ENCODE measurements at places on chromosomes 7 and 10.

DNA sequence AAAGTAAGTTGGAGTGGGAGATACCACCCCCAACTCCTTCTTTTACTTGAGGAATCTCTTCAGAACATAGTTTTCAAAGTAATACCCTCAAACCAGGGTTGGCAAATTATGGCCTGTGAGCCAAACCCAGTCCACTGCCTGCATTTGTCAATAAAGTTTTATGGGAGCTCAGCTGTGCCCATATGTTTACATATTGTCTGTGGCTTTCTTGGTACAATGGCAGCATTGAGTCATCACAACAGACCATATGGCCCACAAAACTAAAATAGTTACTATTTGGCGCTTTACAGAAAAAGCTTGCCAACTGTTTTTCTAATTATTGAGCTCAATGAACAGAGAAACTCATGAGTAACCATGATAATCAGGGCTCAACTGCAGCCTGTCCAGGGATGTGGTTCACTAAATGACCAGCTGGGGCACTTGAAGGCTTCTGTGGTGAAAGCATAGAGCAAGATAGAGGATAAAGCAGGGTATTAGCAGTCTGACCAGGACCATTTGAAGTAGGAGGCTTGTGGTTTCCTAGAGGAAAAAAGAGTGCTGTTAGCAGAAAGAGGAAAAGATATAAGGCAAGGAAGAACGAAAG is 196.0 kb upstream of the GRB10 start:
- no peak for DNase-seq

DNA sequence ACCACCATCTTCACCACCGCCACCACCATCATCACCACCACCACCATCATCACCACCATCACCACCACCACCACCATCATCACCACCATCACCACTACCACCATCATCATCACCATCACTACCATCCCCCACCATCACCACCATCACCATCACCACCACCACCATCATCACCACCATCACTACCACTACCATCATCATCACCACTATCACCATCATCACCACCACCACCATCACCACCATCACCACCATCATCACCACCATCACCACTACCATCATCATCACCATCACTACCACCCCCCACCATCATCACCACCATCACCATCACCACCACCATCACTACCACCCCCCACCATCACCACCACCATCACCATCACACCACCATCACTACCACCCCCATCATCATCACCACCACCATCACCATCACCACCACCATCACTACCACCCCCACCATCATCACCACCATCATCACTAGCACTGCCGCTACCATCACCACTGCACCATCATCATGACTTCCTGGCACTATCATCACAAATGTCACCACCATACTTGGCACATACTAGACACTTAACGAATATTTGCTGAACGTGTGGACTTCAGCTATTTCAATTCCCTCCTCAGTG is 25.3 kb upstream of the FZD8 start:
- no peak for DNase-seq

DNA sequence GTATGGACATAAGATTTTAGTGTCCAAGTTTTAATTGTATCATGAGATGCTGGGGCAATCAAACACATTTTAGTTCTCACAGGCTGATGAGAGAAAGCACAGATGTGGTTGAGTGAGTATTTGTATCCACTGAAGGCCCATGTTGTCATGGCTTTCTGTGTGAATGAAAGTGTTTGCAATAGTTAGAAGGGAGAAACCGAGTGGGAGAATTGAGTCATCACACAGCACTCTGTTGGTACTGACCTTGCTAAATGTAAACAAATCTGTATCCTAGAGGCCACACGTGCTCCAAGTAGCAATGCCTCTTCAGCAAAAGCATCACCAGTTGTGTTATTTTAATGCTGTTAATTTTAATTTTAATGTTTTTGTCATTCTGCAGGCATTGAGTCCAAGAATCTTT is 121.2 kb downstream of the EMX2 start:
- no peak for DNase-seq

DNA sequence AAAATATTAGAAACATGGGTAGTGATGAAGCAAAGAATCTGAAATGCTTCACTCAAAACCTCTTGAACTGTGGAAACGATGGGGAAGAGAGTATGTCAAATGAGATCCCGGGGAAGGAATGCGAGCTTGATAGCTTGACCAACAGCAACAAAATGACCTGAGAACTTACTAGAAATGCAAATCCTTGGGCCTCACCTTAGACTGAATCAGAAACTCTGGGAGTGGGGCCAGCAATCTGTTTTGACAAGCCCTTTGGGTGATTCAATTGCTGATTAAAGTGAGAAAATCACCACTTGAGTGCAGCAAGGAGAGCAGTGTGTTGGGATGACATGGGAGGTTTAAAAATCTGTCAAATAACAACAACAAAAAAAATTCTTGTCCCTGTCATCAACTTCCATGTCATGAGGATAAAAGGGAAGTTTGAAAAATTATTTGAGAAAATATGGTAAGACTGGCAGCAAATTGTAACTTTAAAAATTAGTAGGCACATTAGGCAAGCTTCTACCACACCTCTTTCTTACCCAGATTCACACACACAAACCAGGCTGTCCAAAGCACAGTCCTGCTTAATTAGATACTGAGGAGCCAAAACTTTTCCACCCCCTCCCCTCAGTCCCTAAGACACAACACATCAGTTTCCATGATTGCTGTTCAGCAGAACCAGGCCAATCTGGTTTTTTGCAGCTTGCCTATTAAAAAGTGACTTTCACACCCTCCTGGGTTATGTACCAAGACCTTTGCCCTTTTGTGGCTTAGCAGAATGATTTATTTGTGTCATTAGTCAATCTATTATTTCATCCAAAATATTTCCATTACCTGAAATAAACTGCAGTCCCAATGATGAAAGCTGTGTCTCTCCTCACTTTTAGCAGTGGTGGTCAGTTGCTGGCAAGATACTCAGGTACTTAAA is 15.6 kb downstream of the CALCR start:
- DNase-seq: no peak

- no peak for DNase-seq
Measured at GRCh38 chr10:4678023-4678950, 147.7 kb upstream of the AKR1E2 start.

- DNase-seq: no peak
Measured at GRCh38 chr10:63896992-63897391, 375.8 kb downstream of the REEP3 start.

Data from stimulated activated CD4-positive, alpha-beta T cell treated with anti-CD3 and anti-CD28 coated beads, Interleukin-1b, Interleukin-23, amount 100 ng/mL, for 1 hour (primary cell).